Right renal cortex interstitium (tissue), 3 donors: ENCODE measurements at places on chromosomes 2 and 18.

GRCh38 chr2:226117510-226118065 lies 682.0 kb downstream of the IRS1 start:
- DNase-seq: no peak

- no peak for DNase-seq
These were observed 163.1 kb upstream of the MEIS1 start for GRCh38 chr2:66271777-66272176.

DNA sequence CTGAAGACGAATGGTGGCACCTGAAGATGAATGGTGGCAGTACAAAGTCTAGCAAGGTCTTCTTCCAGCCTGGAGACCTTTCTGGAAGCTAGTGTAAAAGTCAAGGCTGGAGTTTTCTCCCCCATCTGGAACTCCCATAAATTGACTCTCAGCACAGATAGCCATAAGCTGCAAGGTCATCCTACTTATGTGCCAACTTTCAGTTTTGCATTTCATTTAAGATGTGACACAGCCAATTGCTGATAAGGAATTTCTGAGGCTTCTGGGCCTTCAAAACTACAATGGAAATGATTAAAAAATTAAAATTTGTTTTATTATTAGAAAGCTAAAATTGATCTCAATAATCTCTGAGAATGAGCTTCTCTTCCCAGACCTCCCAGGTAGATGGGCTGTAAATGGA lies 10.2 kb downstream of the XDH start:
- no peak for DNase-seq

DNA sequence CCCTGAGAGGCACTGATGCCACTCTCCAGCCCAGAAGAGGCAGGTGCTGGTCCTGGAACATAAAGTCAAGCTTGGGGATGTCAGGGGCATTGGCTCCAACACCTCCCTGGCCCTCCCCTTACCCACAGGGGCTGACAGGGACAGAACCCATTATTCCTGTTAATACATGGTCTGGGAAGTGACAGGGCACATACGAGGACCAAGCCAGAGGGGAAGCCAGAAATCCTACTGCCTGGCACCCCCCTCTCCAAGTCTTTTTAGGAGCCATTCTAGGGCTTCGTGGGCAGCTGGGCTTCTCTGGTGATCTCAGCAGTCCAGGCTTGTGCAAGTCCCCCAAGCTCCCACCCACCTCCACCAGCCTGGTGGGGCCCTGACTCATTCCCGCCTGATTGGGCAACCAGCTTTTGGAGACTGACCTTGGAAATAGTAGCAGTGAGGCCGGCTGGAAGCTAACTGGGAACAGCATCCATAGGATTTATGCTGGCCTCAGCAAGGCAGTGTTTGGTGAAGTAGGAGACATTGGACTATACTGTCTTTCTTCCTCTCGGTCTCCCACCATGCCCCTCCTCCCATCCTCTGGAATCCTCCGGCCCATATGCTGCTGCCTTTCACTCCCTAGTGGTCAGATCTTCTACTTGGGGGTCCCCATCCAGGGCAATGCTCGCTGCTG lies 86.4 kb upstream of the HK2 start:
- no peak for DNase-seq
